ENCODE measurements at places on chromosomes 1 and 21. TPM values are rescaled to one million over a fixed set of nuclear protein-coding genes. Genes with fewer than 3 reads are reported as not detected.

Gene CITED4
- total RNA-seq: 19.0 TPM

- no peak overlapping the region for H3K4me3 ChIP-seq
- no peaks in the 10 kb centered on the region for H3K27me3 ChIP-seq
- H3K4me1 ChIP-seq: no peaks in the 10 kb centered on the region
- DNase-seq: no peak
Measured at GRCh38 chr1:21864730-21865129, 52.7 kb downstream of the LDLRAD2 start.

Gene SAMD11
- total RNA-seq: 44.3 TPM

DNA sequence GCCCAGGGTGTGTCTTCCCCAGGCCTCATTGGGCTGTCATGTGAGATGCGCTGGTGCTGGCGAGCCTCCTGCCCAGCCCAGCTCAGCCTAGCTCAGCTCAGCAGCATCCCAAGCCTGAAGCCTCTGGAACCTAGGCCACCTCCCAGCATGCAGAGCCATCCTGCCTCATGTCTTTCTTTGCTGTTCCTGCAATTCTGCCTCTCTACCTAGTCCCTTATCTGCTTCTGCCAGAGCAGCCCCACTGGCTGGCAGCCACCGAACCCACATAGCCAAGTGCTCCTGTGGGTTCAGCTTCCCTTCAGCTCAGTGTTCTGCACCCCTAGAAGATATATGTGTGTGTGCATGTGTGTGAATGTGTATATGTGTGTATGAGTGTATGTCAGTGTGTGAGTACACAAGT, 291.5 kb upstream of the VAMP3 start:
- no peak for DNase-seq
- H3K27ac ChIP-seq: no peak overlapping the region
- no peaks in the 10 kb centered on the region for H3K4me1 ChIP-seq
- no peaks in the 10 kb centered on the region for H3K27me3 ChIP-seq
- no peak overlapping the region for H3K4me3 ChIP-seq

Gene LAD1
- total RNA-seq: not detected

DNA sequence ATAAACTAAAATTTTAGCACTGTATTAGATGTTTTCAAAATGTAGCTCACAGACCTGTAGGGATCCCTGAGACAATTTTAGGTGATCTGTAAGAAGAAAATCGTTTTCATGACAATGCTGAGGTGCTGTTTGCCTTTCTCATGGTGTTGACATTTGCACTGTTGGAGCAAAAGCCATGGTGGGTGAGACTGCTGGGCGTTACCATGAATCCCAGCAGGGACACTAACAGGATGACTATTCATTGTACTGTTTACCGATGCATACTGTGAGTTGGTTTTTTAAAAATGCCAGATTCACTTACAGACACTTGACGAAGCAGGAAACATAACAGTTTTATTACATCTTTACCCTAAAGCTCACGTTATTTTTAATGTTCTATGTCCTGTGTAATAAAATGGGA, 468.5 kb downstream of the PCP4 start:
- H3K4me3 ChIP-seq: no peak overlapping the region
- no peaks in the 10 kb centered on the region for H3K27me3 ChIP-seq
- no peak for DNase-seq
- H3K27ac ChIP-seq: no peak overlapping the region

Gene CPT2
- total RNA-seq: 10.5 TPM

Gene DDAH1
- total RNA-seq: 54.6 TPM

DNA sequence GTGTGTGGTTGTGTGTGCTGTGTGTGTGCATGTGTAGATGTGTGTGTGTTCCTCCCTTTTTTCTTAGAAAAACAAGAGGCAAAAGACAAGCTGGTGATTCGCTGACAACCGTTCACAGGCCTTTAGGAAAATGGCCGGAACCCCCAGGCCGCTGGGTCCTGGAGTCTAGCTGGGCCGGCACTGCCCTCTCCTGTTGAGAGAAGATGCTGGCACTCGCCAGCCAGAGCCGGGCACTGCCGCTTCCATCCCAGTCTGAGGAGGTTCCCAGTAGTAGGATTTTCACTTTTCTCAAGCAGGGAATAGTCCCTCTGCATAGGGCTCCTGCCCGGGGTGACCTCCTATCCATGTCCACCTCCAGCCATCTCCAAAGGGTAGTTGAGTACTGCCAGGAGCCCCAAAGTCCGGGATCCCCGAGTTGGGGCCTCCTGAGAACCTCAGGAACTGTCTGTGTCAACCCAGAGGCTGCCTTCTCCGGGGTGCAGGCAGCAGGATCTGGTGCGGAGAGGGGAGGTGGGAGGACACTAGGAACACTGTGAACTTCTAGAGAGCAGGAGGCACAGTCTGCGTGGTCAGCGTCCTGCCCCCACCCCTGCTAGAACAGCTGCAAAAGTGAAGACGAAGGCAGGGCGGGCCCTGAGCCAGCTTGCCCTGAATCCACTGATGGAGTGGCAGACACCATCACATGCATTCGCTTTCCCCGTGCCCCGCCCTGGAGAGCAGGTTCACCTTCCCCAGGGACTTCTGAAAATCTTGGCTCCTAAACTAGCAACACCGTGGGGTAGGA, 44.1 kb upstream of the ARHGEF16 start:
- no peak overlapping the region for H3K27ac ChIP-seq
- H3K4me1 ChIP-seq: no peaks in the 10 kb centered on the region
- peaks cover 4% of the 10 kb centered on the region for H3K36me3 ChIP-seq
- no peaks in the 10 kb centered on the region for H3K27me3 ChIP-seq

GRCh38 chr1:171252482-171252881, 4.2 kb downstream of the FMO1 start:
- H3K36me3 ChIP-seq: no peaks in the 10 kb centered on the region
- no peak overlapping the region for H3K27ac ChIP-seq
- DNase-seq: no peak

DNA sequence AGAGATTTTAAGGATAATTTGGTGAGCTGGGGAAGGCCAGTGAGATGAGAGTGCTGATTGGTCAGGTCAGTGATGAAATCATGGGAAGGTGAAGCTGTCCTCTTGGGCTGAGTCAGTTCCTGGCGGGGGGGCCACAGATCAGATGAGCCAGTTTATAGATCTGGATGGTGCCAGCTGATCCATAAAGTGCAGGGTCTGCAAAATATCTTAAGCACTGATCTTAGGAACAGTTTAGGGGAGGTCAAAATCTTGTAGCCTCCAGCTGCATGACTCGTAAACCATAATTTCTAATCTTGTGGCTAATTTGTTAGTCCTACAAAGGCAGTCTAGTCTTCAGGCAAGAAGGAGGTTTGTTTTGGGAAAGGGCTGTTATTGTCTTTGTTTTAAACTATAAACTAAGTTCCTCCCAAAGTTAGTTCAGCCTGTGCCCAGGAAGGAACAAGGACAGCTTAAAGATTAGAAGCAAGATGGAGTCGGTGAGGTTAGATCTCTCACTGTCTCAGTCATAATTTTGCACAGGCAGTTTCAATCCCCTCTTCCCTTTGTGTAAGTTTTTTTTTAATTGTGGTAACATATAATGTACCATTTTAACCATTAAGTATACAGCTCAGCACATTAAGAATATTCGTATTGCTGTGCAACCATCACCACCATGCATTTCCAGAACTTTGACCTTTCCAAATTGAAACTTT, 39.4 kb downstream of the PTAFR start:
- no peak for DNase-seq
- H3K4me1 ChIP-seq: no peaks in the 10 kb centered on the region
- no peak overlapping the region for H3K27ac ChIP-seq
- H3K4me3 ChIP-seq: no peak overlapping the region

DNA sequence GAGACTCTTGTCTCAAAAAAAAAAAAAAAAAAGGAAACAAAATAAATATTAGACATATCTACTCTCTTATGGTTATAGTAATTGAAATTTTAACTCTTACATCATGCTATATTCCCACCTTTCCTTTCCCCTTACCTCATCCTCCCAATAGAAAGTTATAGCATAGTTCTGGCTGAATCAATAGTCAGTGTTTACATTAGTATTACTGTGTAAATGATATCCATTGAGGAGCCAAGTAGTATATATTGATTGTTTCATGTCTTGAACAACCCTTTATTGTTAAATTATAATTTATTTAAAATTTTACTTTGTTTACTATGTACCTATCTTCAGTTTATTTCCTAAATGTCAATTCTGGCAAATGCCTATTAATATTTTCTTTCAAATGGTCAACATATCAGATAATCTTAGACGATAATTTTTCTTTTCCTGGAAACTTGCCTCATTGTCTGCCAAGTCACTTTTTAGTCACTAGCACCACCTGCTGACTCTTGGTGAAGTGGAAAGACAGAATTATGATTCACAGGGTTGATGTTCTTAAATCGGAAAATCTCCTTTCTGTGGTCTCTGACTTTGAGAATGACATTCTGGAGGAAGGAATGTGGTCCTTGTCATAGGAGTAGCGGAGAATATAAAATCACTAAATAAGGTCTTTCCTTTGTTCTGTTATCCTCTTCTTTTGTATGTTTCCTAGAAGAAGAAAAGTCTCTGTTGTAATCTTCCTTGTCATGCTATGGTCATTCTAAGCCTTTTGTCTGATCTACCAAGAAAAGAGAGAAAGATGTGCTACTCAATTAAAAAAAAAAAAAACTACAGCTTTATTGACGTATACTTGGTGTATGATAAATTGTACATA, 8.6 kb downstream of the HJV start:
- no peak for DNase-seq
- H3K27me3 ChIP-seq: no peaks in the 10 kb centered on the region
- no peak overlapping the region for H3K4me3 ChIP-seq
- no peaks in the 10 kb centered on the region for H3K4me1 ChIP-seq

GRCh38 chr1:70441392-70442035, 30.4 kb downstream of the CTH start:
- no peak overlapping the region for H3K4me3 ChIP-seq
- no peaks in the 10 kb centered on the region for H3K27me3 ChIP-seq
- H3K27ac ChIP-seq: no peak overlapping the region

DNA sequence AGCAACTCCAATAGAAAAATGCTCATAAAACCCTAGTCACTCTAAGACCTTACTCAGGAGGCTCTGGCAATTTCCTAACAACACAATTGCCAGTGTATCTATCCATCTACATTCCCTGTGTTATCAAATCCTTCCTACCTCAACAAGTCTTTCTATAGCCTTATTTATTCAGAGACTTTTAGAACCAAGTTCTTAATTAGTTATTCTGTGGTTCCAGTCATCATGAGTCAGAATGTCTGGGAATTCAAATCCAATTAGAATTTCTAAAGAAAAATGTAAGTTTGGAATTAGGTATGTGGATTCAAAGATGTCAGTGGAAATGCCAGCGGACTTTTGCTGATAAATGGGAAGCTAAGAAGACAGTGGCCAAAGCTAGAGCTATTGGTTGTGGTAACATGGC, 302.6 kb upstream of the C1orf87 start:
- no peaks in the 10 kb centered on the region for H3K36me3 ChIP-seq
- no peak overlapping the region for H3K4me3 ChIP-seq
- no peak for DNase-seq
- H3K4me1 ChIP-seq: no peaks in the 10 kb centered on the region

- H3K27me3 ChIP-seq: no peaks in the 10 kb centered on the region
- DNase-seq: no peak
- no peak overlapping the region for H3K4me3 ChIP-seq
- no peak overlapping the region for H3K27ac ChIP-seq
- H3K36me3 ChIP-seq: no peaks in the 10 kb centered on the region
Measured at GRCh38 chr21:37744551-37744950, 171.7 kb downstream of the KCNJ6 start.

DNA sequence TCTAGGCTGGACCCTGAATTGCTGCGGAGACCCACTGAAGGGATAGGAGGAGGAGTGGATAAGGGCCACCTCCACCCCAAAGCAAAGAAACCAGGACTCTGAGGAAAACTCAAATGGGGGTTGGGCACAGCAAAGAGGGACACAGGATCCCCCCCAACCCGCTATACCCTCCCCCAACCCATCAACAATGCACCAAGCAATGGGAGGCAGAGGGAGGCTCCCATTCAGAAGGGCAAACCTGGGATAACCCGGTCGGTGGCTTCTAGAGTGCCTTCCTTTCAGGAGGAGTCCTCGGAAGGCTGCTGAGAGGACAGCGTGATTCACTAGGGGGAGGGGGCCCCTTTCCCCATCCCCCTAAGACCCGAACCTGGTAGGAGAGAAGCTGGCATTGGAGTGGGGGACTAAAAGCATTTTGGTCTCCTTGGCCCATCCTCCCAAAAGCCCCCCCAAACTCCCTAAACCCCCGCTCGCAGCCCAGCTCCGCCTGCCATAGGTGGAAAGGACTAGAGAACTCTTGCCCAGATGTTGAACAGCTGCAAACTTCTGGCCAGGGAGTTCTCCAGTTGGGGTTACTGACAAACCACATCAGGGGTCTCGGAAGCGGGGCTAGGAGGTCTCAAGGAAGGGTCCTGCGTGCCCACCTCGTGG, 1.3 kb downstream of the MEF2D start:
- no peak for DNase-seq
- peak overlapping the region; percentile 23 for H3K27ac ChIP-seq
- H3K4me1 ChIP-seq: peaks cover 3% of the 10 kb centered on the region

DNA sequence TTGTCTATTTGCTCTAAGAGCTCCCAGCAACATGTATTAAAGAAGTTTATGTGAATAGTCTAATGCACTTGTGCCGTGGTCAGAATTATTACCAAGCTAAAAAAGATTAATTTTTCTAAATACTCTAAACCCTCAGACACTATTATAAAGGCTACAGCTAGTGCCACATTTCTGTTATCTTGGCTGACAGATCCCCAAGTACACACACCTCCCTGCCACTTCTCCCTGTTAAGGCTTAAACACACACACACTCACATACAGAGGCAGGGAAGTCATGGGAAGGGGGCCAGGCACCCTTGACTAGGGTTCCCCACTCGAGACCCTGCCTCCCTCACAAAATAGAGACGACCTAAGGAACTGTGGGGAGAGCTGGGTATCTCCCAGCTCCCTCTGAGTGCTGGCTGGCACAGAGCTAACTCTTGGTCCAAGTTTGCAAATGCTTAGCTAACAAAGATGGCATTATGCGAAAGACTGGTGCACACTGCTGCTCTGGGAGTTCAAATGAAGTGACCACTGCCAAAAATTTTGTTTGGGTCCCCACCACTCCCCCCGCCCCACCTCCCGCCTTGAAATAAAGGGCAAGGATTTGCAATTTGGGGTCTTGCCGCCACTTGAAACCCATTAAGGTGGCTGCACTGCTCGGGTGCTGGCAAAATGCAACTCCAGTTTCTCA, 9.8 kb downstream of the SSBP3 start:
- H3K36me3 ChIP-seq: peaks cover 10% of the 10 kb centered on the region
- no peak overlapping the region for H3K4me3 ChIP-seq
- no peaks in the 10 kb centered on the region for H3K27me3 ChIP-seq
- H3K27ac ChIP-seq: peak overlapping the region; percentile 21

Gene NTRK1
- total RNA-seq: 3.5 TPM

DNA sequence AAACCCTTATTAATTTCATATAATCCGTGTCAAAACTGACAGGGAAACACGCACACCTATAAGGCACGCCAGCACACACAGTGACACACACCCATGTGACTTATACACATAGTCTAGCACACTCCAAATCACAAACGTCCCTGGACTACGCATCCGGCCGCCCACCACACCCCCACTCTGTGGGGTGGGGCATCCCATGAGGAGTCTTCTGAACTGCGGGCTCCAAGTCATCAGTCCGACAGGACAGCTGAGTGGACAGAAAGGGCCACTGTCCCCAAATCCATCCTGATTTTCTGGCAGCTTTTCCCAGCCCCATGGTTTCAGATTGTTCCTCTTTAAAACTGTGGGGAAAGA, 829 bp downstream of the PEA15 start:
- H3K4me1 ChIP-seq: peaks cover 7% of the 10 kb centered on the region
- no peaks in the 10 kb centered on the region for H3K36me3 ChIP-seq
- DNase-seq: peak; percentile 86
- no peaks in the 10 kb centered on the region for H3K27me3 ChIP-seq

- H3K27me3 ChIP-seq: no peaks in the 10 kb centered on the region
- no peak for DNase-seq
- no peaks in the 10 kb centered on the region for H3K36me3 ChIP-seq
- no peak overlapping the region for H3K4me3 ChIP-seq
- H3K27ac ChIP-seq: no peak overlapping the region
Measured at GRCh38 chr1:74481607-74482006, 30.8 kb downstream of the LRRC53 start.

Gene SERPINC1
- total RNA-seq: not detected
